ENCODE measurements at places on chromosomes 2 and 18. TPM values are rescaled to one million over a fixed set of nuclear protein-coding genes. Genes with fewer than 3 reads are reported as not detected.

Gene ASB18
- polyA plus RNA-seq, result not detected

Gene TFCP2L1
- polyA plus RNA-seq, result 1.0 TPM

Gene NOSTRIN
- polyA plus RNA-seq, result 30.3 TPM

Gene NPHP1
- polyA plus RNA-seq, result 16.8 TPM

Gene COLEC12
- 20.8 TPM for polyA plus RNA-seq

Gene PER2
- 9.4 TPM for polyA plus RNA-seq

Gene OSR1
- polyA plus RNA-seq, result 19.9 TPM

Gene NT5C1B
- 0.86 TPM for polyA plus RNA-seq

Gene CYS1
- polyA plus RNA-seq, result 99.4 TPM

Gene FRZB
- 20.6 TPM for polyA plus RNA-seq

Gene LPIN1
- polyA plus RNA-seq, result 22.3 TPM

Gene KDM3A
- 61.2 TPM for polyA plus RNA-seq

Gene FBXO15
- polyA plus RNA-seq, result 3.7 TPM

Gene MOB4
- 59.4 TPM for polyA plus RNA-seq

Gene SLC19A3
- 1.3 TPM for polyA plus RNA-seq

Gene ANKAR
- 9.2 TPM for polyA plus RNA-seq

Gene BZW1
- polyA plus RNA-seq, result 223 TPM

DNA sequence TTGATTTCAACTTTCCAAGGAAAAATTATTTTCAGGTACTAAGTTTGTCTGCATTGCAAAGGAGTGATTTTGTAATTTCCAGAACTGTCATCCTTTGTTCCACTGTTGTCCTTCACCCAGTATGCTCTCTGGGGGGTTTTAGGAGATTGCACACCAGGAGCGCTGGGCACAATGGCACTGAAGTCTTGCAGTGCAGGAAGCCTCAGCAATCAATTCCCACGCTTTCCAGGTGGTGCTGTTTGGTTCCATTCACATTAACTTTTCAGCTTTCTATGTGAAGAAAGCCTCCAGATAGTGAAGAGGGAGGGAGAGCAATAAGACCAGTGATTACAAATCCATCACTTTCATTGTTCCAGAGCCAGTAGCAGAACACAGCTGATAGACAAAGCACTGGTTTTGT lies 344.0 kb upstream of the VWC2L start:
- DNase-seq, result no peak

DNA sequence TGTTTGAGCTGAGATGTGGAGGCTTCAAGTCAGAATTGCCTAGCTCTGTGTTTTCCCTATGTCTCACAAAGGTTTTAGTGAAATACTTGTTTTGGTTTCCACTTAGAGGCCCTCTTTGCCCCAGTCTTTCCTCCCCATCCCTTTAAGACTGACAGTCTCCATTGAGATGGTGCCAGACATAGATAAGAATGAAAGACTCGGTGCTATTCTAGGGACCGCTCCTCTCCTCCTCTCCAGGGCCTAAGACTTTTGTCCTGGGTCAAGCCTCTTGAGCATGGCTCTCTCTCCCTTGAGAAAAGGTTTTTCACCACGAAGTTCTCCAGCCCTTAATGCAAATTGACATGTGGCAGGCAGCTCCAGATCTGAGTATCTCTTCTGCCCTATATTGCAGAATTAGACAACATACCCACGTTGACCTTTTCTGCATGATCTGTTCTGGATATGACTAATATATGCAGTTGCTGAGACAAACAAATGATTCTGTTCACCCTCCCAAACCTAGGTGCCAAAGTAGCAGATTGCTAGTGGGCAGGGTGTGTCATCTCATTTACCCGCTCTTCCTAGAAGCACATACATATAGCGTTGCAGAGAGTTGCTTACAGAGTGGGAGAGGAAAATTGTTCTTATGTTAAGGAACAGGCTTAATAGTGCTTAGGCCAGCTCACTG lies 47.5 kb upstream of the ACSL3 start:
- no peak for DNase-seq

GRCh38 chr2:88690591-88691338 lies 708 bp upstream of the RPIA start:
- DNase-seq, result no peak

DNA sequence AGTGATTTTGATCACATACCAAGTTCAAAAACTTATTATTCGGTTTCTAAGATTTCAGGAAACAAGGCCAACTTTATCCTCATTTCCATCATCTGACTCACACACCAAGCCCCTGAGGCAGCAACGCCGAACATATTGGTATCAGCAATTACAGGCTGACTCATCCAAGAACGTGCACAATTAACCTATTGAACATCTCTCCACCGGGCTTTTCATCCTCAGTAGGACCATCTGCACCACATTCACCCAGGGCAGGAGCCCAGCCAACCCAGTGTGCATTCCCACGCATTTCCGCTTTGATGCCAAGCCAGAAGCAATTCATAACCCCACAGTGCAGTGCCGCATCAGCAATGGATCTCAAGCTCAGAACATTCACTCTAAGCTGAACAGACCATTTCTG lies 52.9 kb downstream of the SCG2 start:
- no peak for DNase-seq

DNA sequence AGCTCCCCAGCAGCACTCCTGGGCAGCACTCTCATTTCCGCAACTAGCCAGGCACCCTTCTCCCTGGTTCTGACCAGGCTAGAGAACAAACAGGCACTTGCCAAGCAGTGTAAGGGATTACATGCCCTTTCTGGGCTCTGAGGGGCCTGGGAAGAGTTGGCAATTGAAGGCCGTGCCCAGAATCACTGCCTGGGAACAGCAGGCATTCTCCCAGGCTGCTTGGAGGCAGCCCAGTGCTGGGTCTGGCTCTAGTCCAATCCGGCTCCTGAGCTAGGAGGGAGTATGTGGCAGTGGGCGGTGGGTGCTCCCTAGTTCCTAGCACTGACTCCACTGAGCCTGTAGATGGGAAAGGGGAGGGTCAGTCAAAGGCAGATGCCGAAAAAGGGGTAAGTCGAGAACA lies 34.1 kb upstream of the SP3 start:
- DNase-seq, result no peak

DNA sequence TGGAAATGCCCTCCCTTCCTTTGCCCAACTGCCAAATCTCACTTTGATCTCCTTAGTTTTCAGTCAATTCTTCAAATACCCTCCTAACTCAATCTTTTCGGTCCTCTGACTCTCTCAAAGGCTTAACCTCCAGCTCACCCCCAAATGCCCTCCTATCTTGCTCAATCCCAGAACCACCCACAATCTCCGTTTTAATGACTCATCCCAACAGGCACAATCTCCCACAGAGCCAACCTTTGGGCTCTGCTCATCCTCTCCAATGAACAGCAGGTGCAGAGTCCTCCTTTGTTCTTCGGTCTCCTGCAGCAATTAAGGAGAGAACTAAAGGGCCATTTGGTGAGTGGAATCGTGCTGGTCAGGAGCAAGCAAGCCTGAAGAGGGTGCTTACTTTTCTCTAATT lies 366.1 kb upstream of the CRIM1 start:
- no peak for DNase-seq

GRCh38 chr2:33060405-33060804 lies 113.7 kb downstream of the LTBP1 start:
- no peak for DNase-seq

- DNase-seq, result no peak
Observed at GRCh38 chr18:63970809-63971205, 926 bp downstream of the SERPINB8 start.

- no peak for DNase-seq
Observed at GRCh38 chr18:32772581-32773381, at the start of gene KLHL14. KLHL14 (minus strand) TSS chr18:32773023; CDS start chr18:32770591, 2,432 bp downstream.

- no peak for DNase-seq
Observed at GRCh38 chr18:26652501-26652900, 104.1 kb upstream of the KCTD1 start.

DNA sequence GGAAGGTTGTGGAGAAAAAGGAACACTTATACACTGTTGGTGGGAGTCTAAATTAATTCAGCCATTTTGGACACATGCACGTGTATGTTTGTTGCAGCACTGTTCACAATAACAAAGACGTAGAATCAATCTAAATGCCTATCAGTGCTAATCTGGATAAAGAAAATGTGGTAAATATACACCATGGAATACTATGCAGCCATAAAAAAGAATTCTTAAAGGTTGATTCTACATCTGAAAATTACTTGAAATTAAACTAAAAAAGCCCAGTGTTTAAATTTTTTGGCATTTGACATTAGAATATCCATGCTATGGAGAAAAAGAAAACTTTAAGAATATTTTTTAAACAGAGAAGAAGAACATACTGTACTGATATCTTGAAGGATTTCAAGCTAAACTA lies 84.0 kb downstream of the BMPR2 start:
- no peak for DNase-seq

GRCh38 chr2:56240210-56240609 lies 56.4 kb downstream of the CCDC85A start:
- DNase-seq, result no peak

DNA sequence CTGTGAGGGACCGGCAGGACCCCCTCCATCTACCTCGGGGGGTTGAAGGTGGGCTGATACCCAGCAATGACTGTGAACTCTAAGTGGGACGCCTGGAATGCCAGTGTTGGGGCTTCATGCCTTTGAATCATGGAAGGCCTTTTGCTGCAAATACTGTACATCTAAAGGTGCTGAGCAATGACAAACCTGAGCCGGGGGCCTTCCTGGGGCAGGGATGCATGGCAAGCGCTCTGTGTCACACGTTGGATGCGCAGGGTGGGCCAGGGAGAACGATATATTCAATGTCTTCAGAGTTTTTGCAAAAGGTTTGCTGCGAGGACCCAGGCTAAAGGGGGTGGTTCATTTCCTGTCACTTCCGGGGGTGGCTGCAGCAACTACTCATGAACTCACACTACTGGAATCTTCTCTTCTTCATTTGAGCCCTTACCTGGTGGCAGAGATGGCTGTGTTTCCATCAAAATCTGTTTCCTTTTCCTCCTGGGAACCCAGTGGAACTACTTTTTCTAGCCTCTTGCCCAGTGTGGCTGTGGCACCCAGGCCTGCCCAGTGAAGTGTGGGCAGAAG lies 24.1 kb upstream of the INHBB start:
- DNase-seq, result no peak

GRCh38 chr2:104582471-104582870 lies 271.4 kb upstream of the POU3F3 start:
- DNase-seq, result no peak

- no peak for DNase-seq
Observed at GRCh38 chr18:60050821-60051220, 151.0 kb downstream of the PMAIP1 start.

GRCh38 chr2:42239811-42240210 lies 70.7 kb downstream of the EML4 start:
- no peak for DNase-seq

GRCh38 chr2:229230911-229231310 lies 40.2 kb downstream of the PID1 start:
- no peak for DNase-seq

- DNase-seq, result no peak
Observed at GRCh38 chr2:146385031-146385430, 1459.8 kb upstream of the ACVR2A start.

DNA sequence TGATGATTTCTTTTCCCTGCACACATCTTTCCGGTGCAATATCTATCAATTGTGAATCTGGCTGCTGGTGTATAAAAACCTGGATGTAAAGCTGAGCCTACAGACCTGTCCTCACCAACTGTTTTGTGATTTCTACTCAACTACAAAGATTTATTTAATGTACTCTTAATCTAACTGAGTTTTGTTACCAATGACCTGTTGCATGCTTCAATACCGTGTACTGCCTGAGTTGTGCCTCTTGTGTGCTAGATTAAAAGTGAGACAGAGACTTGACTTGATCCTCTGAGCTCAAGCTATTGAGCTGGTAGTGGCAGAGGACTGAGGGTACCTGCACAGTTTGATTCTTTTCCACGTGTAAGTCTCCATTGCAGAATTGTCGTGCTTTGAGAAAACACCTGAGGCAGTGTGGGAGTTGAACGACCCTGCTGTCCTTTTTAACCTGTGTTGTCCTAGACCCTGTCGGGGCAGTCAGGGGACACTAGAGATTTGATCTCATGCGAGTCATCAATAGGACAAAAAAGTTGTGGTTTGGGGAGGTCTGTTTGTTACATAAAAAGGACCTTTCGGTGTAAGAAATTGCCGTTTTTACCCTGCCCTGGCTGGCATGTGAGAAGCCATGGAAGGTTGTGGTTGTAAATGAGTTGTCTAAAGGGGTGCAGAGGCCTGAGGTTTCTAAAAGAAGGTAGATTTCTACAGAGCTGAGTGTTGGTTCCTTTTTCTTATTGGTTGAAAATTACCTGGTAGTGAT lies 231.3 kb downstream of the ALPK2 start:
- no peak for DNase-seq

DNA sequence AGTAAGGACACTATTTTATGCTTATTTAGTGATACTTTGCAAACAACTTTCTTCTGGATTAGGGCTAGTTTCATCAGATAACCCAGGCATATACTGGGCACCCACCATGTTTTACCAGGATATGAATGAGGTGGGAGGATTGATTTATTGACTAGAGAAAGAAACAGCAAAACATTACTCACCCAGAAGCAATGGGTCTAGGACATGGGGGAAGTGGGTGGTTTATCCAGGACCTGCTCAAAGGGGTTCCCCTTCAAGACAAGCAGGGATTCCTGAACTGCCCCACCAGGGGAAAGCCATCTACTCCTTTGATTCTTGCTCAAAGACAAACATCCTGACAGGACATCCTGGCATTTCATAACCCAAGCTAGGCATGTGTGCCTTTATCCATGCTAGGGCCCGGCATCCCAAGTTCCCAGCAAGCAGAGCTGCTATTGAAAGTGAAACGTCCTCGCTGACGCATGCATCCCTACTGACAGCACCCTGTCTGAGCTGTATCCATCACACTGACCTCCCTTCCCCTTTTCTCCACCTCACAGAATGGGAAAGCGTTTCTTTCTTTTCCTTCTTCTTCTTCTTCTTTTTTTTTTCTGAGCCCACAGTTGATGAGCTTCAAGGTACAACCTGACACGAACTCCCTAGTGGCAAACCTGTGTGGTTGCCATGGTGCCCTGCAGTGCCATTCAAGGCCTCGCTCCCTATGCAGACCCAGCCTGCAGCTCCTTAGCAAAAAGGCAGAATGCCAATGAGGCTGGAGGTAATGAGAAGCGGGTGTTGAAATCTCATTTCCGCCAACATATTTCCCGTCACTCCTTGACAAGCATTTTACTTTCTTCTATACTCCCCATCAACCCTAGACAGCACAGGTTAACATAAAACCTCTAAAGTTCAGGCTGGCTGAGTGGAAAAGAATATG lies 70.5 kb downstream of the CLHC1 start:
- DNase-seq, result no peak

DNA sequence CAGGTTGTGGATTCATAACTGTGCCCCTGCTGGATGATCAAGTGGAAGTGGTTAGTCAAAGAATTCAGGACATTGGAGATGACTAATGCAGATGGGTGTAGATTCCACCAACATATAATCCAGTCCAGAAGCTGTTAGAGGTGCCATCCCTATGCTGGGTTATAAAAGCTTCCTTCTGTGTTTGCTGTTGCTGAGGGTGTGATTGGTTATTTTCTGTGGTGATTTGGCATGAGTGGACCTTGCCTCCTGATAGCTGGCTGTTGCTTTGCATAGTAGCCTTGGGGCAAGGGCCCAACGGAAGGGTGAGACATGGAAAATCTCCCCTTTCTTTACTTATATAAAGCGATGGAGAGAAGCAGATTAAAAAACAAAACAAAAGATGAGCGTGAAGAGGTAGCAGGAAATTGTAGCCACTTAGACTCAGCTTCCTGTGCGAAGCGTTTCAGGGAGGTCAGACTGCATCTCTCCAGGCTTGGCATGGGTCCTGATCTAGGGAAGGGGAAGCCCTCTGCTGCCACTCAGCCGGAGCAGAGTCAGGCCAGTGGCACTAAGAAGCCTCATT lies 190.4 kb downstream of the FMNL2 start:
- DNase-seq, result no peak

Data from left renal pelvis (tissue), 4 donors.